ENCODE measurements at places on chromosomes 16 and 17.

DNA sequence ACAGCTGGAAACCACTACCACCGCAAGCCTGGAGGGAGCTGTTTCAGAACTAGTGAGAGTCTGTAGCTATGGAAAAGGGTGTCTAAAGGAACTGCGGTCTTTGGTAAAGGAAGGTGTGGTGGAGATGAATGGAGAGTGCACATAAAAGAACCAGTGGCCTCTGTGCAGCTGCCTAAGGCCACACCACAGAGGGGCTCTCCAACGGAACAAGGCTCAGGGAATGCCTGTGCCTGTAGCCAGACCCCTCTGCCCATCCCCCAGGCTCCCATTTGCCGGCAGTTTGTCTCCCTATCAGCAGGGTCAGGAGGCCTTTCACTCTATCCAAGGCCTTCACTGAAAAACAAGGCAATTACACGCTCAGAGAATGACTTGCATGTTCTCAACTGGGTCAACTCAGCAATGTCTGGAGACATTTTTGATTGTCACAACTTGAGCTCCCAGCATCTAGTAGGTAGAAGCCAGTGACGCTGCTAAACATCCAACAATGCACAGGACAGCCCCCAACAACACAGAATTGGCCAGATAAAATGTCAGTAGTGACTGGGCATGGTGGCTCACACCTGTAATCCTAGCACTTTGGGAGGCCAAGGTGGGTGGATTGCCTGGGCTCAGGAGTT, 3.3 kb upstream of the FDXR start:
- DNase-seq = no peak

GRCh38 chr16:67647111-67647651, 2.2 kb downstream of the CARMIL2 start:
- no peak for DNase-seq

- DNase-seq = no peak
Measured at GRCh38 chr16:80580109-80580832, 39.5 kb downstream of the DYNLRB2 start.

- DNase-seq = no peak
Measured at GRCh38 chr16:4683255-4684057, 9.9 kb upstream of the NUDT16L1 start.

GRCh38 chr17:42873315-42873714, 22.3 kb downstream of the AOC3 start:
- DNase-seq = no peak

DNA sequence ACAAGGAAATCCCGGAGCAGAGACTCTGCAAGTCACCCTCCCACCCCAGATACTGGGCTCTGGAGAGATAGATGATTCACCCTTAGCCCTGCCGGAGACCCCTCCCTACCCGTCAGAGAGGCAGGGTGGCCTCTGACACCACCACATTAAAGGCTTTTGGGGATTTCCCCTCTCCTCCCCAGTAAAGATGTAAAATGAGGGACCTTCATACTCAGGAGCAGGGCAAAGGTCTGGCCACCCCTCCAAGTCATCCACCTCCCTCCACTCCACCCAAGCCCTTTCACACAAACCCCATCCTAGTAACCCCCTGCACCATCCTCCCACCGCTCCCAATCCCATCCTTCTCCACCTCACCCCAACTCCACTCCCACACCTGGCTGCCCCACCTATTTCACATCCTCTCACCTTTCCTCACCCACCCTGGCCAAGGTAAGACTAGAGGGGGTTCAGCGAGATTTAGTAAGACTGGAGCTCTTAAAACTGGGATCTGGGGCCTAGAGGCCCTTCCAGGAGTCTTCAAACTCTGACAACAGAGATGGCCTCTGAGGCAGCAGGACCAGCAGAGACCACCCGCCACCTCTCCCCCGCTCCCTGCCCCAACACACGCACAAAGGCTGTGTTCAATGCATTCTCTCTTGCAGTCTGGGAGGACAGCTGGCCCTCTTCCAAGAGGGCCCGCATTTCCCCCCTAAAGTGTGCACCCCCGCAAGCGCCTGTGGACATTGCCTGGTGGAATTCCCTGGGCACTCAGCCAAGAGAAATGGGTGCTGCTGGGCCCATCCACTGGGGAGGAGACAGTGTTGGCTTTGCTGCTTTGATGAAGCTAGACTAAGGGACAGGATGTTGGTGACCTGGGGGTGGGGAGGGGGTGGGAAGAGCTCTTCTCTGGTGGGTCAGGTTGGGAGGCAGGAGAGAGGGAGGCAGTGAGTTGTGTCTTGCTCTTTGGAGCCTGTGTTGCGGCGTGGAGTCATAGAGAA, 1.1 kb downstream of the ABAT start:
- DNase-seq = no peak

GRCh38 chr16:68263559-68264127, 683 bp upstream of the SLC7A6 start:
- DNase-seq = no peak

GRCh38 chr16:48300391-48300856, 53.1 kb upstream of the ABCC11 start:
- DNase-seq = no peak

DNA sequence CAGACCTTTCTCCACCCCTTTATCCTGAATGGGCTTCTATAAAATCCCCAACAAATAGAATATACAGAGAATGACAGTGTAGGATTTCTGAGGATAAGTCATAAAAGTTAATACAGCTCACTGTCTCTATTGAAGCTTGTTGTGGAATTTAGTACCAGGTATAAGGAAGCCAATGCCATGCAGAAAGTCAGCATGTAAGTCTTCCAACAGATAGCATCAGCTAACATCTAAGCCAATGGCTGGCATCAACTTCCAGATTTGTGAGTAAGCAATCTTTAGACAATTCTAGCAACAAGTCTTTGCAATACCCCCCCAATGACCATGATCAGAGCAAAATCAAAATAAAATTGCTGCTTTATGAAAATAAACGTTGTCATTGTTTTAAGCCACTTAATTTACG, 22.5 kb upstream of the LRRC37A3 start:
- no peak for DNase-seq

All from WERI-Rb-1 (cell line).